HTR-8/SVneo (cell line): ENCODE measurements at places on chromosomes 3 and 15.
A peak's percentile ranks its signal among the peaks of the same experiment; 100 is the strongest.

- no peak for DNase-seq
Measured at GRCh38 chr3:8305371-8305770, 196.3 kb upstream of the LMCD1 start.

DNA sequence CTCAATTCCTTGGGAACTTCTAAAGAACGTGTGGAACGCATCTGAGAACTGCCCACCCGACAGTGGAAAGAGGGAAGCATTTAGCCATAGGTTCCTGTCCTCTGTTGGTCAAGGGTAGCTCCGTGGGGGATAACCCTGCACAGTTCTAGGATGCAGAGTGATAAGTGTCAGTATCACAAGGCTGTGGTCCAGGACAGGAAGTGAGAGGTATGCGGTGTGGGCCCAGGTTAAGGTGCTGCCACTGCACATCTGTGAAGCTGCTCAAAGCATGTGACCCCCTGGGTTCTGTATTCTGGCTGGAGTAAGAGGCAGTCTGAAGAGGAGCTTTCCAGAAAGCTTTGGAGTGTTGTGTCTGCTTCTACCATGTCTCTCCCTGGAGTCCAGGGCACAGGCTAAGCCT is 51.7 kb upstream of the HES1 start:
- no peak for DNase-seq

DNA sequence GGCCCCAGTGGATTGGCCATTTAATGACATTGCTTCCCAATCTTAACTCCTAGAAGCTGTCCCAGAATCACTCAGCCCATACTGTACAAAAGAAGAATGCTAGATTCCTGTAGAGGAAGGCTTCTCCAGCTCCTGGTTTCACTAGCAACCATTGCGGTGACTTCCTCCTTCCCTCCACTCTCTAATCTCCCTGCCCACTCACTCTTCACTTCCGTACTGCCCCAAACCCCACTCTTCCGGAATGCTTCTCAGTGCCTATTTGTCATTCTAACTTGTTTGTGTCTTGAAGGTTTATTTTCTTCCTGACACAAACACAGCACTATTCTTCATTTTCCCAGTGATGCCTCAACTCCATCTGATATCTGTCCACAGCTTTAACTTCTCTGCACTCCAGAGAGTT is 97.1 kb upstream of the SPATA16 start:
- DNase-seq, result no peak

DNA sequence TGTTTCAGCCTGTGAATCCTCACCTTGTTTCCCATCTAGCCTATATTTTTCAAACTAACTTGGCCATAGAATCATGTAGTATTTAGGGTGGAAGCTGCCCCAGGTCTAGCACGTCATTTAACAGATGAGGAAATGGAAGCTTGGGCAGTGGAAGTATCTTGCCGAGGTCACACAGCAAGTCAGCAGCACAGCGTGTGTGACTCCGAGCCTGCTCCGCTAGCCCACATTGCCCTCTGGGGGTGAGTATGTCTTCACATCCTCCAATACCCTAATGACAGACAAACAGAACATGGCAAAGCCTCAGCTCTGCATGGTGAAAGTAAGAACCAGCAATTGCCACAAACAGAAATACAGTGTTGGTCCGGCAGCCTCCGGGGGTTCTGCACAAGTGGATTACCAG is 2.2 kb upstream of the CCR5 start:
- no peak for DNase-seq

DNA sequence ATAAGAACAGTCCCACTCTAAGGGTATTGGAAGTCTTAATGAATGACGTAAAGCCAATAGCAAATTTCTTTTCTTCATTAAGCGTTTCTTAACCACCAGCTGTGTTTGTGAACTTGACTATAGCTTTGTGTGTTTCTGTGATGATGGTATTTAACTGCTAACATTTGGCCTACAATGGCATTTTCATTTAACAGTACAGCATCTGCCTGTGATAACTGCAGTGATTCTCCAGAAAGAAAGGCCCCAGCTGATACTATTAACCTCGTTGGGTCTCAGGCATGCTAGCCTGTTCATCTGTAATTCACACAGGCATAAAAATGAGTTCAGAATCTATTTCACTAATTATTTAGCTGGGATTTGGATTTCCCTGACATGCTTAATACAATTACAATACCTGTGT is 121.9 kb downstream of the NECTIN3 start:
- DNase-seq, result no peak

DNA sequence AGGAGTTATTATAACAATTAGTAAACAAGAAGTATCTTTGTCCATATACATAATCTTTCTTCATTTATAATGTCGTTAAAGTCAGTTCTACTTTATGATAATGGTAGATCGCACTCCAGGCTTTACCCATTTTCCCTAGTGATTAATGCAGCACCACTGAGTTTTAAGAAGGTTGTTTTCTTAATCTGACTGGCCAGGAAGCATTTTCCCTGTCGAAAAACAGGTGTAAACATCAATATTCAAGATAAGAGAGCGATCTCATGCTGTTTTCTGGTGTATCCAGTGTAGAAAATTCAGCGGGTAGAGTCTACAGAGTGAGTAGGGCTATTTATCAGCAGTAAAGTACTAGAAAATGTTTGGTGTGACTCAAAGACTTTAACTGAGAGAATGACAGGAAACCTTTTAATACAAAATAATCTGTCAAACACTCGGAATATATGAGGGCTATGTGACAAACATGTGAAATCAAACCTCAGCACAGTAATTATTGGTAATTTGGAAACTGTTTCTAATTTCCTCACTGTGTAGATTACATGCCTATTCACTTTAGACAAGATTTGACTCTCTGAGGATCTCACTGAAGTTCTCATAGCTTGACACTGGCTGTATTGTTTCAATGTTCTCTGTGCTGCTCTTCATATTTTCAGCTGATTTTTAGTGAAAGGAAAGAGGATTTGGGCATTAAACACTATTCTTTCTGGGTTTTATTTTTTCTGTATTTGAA is 1013.2 kb downstream of the VGLL3 start:
- DNase-seq, result no peak

GRCh38 chr3:78888635-78889034 is 879.2 kb downstream of the ROBO1 start:
- DNase-seq, result no peak

- no peak for DNase-seq
Measured at GRCh38 chr15:101702077-101702476, 22.2 kb downstream of the TARS3 start.

DNA sequence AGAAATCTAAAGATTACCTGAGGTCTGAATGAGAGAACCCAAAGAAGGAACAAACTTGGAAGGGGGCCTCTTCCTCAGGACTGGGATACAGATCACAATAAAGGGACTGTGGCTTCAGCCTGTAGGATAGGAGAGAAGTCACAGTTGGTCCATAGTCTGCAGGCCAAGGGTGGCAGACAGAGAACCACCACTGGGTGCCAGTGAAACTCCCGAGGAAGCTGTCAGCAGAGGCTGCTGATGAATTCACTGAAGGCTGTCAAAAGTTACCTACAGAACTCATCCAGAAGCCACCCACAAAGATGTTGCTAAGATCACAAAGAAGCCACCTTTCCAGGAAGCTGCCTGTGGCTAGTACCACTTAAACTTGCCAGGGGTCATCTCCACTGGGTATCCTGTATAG is 78.5 kb downstream of the TMCO5A start:
- DNase-seq, result no peak

DNA sequence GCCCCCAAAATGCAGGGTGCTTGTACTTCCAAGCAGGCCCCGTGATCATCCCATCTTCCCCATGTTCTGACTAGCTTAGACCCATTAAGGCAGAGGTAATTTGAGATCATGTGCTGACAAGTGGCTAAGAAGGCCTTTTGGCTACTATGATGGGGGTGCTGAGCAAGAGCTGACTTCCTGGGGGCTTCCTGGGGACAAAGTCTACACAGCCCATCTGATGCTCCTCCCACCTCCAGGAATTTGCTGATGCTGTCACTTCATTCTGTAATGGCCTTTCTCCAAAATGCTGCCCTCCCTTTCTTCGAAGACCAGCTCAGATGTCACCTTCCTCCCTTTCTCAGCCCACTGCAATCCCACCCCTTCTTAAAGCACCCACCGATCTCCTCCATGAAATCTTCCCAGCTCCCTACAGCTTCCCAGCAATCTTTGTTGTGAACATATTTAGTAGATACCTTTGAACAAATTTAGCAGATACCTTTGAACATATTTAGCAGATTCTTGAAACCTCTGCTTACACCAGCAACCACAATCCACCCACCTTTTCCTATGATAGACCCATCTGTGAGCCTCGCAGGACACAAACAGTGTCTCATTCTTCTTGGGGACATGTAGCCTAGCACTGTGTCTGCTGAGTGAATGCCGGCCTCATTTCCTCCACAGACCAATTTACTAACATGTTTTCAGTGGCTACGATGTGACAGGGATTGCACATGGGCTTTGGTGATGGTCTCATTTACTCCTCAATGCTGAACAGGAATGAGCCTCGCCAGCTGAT is 223.3 kb downstream of the EPHB1 start:
- DNase-seq, result no peak

DNA sequence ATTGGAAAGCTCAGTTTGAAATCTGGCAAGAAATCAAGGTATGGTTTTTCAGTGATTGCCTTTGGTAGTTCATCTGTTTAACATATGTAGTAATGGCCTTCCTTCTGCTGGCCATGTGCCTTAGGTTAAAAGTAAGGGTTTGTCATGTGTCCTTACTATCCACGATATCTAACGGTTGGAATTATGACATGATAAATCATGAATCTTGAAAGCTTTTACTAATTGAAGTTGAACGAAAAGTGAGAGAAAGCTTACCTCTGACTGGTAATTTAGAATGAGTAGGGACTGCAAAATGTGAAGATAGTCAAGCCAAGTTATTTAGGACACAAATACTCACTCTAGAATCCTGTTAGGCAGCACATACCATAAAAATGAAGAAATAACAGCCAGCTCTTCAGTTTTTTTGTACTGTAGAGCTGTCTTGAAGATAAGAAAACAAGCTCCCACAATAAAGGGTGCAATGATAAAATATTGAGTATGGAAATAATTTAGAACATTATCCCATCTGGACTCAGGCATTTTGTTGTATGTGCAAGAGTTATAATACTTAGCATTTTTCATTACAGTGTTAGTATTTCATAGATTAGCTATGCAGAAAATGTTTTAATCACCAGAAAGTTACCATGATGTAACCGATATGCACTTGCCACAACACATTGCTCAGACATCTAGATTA is 303.4 kb downstream of the ZNF385D start:
- DNase-seq, result no peak

GRCh38 chr3:150055332-150055731 is 84.6 kb upstream of the PFN2 start:
- no peak for DNase-seq

DNA sequence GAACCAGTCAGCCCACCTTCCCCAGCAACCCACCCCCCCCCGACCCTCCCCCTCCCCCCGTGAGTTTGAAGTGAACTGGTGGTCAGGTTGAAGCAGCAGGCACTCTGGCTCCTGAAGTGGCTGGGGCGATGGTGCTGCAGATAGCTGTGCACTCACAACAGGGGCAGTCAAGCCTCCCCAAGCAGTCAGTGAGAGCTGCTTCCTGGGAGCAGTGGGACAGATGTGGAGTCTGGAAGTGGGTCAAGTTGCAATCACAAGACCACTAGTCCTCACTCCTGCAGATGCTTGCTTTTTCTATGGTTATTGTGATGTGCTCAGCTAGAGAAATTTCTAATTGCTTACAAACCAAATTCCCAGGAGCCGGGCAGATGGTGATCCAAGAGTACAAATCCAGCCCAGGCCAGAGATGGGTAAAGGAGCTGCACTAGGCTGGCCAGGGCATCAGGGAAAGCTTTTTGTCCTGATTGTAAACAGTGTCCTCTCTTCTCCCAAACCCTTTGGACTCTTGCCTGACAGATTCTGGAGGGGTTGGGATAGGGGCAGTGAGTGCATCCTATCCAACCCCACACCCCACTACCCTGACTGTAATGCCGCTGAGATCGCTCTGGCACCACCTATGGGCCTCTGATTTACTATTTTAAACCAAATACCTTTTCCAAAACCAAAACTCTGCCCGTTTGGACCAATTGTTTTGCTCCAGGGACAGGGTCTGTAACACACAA is 9.8 kb upstream of the CLPX start:
- DNase-seq, result no peak

DNA sequence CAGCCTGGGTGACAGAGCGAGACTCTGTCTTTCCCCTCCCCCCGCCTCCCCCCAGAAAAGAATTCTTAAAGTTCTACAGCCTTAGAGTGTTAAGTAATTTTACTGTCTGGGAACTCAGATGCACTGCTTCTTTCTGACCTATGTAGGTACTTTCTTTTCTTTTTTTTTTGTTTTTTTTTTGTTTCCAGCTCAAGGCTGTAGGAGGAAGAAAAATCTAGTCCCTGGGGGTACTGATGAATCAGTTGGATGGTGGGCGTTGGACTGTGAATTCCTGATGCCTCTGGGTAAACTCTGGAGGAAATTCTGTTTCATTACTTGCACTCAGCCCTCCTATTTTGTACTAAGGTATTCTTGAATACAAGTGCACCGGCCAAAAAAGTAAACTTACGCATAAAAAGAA is 10.8 kb downstream of the GHRL start:
- DNase-seq, result no peak

DNA sequence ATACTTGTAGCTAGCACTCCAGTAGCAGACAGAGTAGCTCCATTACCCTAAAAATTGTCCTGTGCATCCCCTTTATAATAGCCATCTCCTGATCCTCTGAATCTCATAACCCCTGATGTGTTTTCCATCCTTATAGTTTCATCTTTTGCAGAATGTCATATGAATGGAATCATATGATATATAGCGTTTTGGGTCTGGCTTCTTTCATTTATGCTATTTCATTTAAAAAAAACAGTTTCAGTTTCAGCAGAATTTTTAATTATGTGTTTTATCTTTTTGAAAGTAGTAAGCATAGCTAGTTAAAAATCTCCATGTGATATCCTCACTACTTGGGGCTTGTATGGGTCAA is 132.7 kb downstream of the KLF13 start:
- DNase-seq, result no peak

- DNase-seq, result peak; percentile 96
Measured at GRCh38 chr3:185900228-185900627, 37.6 kb downstream of the TRA2B start.

GRCh38 chr3:105944721-105945120 is 75.9 kb upstream of the CBLB start:
- DNase-seq, result peak; percentile 23
